ENCODE measurements at places on chromosomes 13 and 19.

DNA sequence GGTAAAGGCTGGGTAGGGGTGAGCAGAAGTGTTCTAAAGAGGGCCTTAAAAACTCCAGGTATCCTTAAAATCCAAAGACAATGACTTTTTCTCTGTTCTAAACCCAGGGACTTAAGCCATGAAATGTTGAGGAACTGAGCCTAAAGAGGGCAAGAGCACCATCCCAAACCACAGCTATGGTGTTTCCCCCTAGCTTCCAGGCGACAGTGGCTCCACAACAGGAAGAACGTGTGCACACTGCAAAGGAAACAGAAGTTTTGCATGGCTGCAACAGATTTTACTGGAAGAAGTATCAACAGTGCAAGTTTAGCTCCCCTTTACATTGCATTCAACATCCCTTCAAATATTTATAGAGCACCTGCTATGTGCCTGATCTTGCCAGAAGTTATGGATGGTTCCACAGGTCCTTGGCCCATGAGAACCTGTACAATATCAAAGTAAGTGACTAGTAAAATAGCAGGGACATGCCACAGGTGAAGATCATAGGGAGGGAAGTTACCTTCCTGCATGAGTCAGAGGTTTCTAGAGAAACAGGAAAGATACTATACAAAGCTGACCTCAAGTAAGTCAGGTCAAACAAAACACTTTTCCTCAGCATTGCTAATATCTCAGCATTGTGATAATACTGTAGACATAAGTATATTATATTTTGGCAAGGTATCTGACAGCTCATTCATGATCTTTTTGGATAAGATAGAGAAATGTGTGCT lies 8.4 kb upstream of the KCTD12 start:
- no peak for DNase-seq

DNA sequence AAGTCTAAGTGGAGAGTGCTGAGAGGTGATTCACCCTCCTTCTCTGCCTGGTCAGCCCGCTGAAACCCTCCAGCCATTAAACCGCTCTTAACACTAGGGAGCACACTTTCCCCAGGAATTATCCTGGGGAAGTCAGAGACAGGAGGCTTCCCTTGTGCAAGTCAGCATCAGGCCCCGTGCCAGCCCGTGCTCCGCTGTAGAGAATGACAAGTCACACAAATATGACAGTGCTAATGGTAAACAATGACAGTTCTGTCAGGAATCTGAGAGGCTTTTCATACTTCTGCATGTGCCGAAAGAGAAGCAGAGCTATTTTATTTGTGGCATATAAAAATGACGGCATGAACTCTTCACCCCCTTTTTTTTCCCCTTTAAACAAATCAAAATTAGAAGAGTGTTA lies 816.9 kb upstream of the SLC10A2 start:
- peak; percentile 91 for DNase-seq

DNA sequence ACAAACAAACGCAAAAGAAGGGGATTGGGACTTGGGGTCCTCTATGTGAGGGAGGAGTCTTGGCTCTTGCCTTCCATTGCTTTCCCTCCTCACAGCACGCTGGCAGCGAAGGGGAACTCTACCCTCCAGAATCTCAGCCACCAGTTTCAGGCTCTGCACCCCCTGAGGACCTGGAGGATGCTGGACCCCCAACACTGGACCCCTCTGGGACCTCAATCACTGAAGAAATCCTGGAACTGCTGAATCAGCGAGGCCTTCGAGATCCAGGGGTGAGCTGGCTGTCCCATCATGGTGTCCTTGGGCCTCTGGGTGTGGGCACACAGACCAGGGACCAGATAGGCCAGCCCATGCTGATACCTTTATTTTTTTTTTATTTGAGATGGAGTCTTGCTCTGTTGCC lies 9.6 kb downstream of the PLEKHG2 start:
- no peak for DNase-seq

- DNase-seq, result no peak
Measured at GRCh38 chr13:33245505-33246158, 39.9 kb downstream of the STARD13 start.

- DNase-seq, result no peak
Measured at GRCh38 chr19:57241176-57241575, 744 bp downstream of the ZNF805 start.

DNA sequence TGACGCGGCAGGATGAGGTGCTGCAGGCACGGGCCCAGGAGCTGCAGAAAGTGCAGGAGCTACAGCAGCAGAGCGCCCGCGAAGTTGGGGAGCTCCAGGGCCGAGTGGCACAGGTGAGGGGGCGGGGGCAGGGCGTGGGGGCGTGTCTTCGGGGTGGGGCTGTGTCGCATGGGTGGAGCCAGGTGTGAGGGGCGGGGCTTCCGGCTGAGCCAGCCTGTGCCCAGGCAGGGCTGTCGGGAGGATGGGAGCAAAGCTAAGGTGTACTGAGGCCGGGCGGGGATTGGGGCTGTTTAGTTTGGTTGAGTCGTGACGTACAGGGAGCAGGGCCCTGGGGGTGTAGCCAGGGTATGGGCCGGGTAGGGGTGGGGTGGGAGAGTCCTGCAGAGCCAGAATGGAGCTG lies 62.3 kb downstream of the KCNC3 start:
- DNase-seq, result no peak

DNA sequence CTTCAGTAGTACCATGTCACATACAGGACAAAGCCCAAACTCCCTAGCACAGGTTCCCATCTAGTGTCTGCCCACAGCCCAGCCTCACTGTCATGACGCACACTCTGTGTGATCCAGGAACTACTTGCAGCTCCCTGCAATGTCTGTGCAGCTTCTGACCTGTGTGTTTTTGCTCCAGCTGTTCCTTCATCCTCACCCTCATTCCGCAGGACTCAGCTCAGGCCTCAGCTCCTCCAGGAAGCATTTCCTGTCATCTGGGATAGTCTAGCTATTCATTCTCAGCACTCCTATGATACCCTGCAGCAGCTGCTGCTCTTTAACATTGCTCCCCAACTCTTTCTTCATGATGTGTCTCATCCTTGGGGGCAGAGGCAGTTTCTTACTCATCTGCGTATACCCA lies 56.1 kb downstream of the ENOX1 start:
- no peak for DNase-seq

DNA sequence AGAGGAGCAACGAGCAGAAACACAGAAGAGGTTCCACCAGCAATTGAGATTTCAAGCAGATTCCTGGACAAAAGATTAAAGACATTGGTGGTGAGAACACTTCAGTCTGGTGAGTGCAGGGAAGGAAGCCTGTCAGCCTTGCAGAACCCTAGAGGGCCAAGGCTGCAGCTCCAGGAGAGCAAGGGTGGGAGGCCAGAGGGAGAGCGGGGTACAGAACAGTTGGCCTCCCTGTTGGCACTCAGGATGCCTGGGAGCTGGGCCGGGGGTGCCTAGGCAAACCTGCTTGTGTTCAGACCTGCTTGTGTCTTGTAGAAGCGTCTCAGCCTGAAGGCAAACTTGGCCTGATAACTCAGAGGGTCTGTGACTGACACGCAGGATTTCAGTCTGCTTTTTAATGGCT lies 5.1 kb upstream of the LIN7B start:
- DNase-seq, result no peak

- no peak for DNase-seq
Measured at GRCh38 chr13:59950266-59950665, 213.5 kb downstream of the DIAPH3 start.

DNA sequence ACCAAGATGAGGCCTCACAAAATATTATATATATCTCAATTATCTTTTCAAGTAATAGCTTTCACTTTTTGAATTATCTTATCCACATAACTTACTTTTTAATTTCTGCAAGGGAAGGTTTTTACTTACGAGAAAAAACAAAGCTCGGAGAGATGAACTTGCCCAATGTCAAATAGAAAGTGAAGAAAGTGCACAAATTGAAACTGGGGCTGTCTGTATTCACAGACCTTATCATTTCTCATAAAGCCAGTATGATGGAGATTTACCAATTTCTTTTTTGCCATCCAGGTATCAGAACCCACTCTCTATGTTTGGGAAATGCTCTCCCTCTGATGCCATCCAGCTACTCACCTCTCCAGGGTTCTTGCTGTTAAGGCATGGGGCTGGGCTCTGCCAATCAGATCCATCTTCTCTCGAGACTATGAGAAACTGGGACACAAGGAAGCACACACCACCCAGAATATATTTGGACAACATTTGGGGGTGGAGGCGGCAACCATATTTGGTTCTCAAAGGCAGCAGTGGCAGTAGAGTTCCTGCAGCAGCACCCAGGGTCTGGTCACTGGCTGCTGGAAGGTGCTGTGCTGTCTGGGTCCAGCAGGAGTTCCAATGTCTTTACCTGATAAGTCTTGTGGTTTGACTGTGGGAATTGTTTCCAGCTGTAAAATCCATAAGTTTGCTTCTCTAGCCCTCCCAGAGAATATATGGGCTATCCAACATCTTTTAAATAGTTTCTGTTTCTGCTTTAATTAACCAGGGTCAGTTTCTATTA lies 45.8 kb upstream of the SCEL start:
- no peak for DNase-seq

DNA sequence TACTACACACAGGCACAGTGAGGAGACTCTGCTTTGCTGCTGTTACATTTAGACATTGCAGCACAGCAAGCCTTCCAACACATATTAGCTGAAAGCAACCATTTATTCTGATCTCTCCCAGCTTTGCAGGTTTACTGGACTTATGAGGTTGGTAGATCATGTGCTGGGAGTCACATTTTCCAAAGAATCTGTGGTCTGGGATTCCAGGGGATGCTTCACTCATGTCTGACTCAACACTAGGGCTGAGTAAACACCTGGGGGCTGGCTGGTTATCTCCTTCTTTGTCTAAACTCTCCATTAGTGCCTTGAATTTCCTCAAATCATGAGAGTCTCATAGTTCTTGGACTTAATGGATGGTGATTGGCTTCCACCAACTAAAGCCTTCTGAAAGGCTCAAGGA lies 5.4 kb upstream of the LGALS13 start:
- no peak for DNase-seq

GRCh38 chr19:42584466-42584865 lies 10.3 kb downstream of the CEACAM8 start:
- no peak for DNase-seq
